Hematopoietic multipotent progenitor cell treated with erythropoietin and hydrocortisone succinate and interleukin-3 and kit ligand, for 6 days (in vitro differentiated cells): ENCODE measurements at places on chromosomes 16 and 17.
A peak's percentile ranks its signal among the peaks of the same experiment; 100 is the strongest.

- DNase-seq: peak; percentile 92
Measured at GRCh38 chr17:8221663-8222379, 11.4 kb upstream of the AURKB start.

DNA sequence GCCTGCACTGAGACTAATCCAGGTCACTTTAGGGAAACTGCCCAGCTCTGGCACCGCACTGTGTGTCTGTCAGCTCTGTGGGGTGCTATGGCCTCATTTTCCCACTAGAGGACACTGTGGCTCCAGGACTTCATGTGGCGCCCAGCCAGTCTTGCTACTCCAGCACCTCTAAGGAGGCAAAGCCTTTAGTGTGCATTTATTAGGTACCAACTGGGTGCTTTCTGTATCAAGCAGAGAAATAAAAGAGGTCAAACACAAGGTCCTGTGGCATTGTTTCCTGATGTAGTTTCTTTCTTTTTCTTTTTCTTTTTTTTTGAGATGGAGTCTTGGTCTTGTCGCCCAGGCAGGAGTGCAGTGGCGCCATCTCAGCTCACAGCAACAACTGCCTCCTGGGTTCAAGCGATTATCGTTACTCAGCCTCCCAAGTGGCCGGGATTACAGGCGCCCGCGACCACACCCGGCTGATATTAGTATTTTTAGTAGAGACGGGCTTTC lies 12.5 kb upstream of the RHBDL3 start:
- peak; percentile 93 for DNase-seq

GRCh38 chr16:53092284-53092683 lies 37.5 kb downstream of the CHD9 start:
- DNase-seq: no peak

DNA sequence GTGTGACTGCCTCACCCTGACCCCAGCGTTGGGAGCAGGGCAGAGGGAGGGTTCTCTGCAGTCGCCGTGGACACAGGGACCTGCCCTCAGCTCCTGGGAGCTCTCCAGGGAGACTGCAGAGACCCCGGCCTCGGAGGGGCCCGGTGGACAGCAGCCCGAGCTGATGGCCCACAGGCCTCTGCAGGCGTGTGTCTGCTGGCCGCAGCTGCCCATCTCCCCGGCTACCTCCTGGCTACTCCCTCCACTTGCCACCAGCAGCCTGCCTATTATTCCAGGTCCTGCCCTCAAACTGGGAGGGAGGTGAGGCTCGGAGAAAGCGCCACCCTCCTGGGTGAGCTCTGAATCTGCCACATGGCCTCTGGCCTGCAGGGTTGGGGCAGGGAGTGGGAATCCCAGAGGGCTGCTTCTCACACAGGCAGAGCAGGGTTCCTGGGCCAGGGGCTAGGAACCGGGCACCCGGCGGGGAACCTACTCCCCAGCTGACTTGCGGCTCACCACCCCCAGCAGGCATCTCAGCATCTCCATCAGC lies 7.2 kb downstream of the SLC16A5 start:
- DNase-seq: no peak

- DNase-seq: no peak
Measured at GRCh38 chr17:55580596-55581133, 69.4 kb upstream of the SMIM36 start.

- no peak for DNase-seq
Measured at GRCh38 chr17:29857823-29858222, 72.2 kb downstream of the SSH2 start.

DNA sequence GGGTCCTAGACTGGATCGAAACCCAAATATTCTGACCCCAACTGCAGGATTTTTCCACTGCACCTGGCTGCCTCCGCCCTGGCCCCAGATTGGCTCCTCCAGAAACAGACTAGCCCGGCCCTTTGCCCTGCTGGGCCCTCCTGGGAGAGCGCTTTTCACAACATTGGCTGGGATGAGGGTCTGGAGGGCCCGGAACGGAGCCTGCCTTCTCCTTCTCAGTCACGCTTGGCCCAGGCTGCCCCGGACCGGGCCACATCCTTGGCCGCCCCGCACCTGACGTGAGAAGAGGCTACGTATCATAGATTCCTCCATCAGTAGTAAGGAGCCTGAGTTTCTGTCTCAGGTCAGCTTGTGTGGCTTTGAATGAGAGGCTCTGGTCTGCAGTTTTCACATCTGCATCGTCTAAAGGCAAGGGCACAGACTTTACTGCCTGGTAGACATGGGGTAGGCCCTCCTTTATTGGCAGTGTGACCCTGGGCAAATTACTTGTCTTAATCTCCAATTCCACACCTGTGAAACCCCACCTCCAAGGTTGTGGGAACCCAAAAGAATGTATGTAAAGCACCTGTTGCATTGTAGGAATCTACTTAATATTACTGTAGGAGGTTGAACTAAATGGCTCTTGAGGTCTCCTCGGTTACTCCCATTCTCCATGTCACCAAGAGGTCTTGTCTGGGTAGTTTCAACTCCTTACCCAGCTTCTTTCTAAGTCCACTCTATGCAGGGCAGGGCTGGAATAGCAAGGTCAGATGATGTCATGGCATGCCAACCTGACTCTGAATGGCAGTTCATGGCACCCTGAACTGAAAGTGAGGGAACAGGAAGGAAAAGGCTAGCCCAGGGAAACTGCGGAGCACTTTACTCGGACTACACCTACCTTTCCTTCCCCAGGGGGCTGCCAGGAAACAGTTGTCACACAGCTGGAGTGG lies 661 bp downstream of the LRRC3C start:
- peak; percentile 31 for DNase-seq

DNA sequence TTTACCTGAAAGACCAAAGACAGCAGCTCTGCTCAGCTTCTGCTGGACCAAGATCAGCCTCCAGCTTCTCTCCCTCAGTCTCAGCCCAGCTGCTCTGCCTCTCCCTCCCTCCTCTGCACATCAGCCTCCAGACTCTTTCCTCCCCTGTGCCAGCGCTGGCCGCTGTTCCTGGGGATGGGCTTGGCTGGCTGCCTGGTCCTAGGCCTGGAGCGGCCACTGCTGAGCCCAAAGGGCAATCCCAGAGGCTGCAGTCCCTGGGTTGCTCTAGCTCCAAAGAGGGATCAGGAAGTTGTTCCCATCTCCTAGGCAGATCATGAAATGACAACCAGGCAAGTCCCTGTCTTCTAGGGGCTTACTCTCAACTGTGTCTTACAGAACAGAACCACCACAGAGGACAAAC lies 31.3 kb downstream of the DCUN1D3 start:
- no peak for DNase-seq

DNA sequence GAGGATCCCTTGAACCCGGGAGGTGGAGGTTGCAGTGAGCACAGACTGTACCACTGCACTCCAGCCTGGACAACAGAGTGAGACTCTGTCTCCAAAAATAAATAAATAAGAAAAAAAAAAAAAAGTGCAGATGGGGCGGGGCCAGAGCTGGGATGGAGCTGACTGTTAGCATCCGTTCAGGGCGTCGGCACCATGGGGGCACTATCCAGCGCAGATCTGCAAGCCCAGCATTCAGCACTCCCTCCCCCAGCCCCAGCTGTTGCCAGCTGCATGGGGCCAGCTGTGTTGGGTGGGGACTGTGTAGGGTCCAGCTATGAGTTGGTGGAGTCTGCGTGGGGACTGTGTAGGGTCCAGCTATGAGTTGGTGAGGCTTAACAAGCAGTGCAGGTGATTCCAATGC lies 13.3 kb downstream of the GPRC5C start:
- no peak for DNase-seq

GRCh38 chr16:11140466-11140865 lies 115.5 kb downstream of the SOCS1 start:
- no peak for DNase-seq

DNA sequence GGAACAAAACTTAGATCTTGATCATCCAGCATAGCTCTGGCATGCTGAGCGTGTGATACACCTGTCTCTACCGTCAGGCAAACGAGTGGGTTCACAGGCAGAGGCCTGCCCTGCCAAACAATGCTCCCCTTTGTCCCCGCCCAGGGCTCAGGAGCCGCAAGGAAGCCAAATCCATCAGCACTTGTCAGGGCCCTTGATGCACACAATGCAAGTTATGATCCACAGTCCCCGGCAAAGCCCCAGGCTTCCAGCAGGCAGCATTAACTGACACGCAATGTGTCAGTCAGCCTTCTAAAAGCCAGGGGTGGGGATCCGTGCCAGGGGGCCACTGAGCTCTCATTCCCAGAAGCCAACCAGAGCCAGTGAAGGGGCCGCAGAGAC lies 460.9 kb downstream of the SLC39A11 start:
- DNase-seq: no peak

- no peak for DNase-seq
Measured at GRCh38 chr16:9235867-9236266, 144.4 kb downstream of the HAPSTR1 start.

GRCh38 chr16:22788193-22788530 lies 25.8 kb upstream of the HS3ST2 start:
- no peak for DNase-seq

- DNase-seq: no peak
Measured at GRCh38 chr16:78768718-78769117, 669.3 kb downstream of the WWOX start.

DNA sequence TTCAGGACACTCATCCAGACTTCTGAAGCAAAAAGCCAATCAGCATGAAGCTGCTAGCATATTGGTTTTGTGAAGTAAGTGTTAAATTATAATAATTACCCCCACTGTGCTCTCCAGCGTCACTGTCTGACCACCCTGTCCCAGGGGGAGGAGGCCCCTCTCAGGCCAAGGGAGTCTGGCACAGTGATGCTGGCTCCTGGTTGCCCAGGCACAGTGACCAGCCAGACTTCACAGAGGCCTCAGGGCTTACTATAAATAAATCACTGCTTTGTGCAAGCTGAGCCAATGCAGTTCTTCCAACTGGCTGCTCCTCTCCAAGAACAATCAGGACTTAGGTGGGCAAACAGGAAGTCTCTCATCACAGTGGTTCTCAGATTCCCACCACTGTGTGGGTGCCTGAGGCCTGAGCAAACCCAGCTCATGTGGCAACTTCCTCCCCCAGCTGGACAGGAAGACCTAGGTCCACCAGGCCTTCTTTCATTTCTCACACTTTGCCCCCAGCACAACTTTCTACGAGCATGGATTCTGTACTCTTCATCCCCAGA lies 1.7 kb upstream of the DBNDD1 start:
- DNase-seq: no peak

DNA sequence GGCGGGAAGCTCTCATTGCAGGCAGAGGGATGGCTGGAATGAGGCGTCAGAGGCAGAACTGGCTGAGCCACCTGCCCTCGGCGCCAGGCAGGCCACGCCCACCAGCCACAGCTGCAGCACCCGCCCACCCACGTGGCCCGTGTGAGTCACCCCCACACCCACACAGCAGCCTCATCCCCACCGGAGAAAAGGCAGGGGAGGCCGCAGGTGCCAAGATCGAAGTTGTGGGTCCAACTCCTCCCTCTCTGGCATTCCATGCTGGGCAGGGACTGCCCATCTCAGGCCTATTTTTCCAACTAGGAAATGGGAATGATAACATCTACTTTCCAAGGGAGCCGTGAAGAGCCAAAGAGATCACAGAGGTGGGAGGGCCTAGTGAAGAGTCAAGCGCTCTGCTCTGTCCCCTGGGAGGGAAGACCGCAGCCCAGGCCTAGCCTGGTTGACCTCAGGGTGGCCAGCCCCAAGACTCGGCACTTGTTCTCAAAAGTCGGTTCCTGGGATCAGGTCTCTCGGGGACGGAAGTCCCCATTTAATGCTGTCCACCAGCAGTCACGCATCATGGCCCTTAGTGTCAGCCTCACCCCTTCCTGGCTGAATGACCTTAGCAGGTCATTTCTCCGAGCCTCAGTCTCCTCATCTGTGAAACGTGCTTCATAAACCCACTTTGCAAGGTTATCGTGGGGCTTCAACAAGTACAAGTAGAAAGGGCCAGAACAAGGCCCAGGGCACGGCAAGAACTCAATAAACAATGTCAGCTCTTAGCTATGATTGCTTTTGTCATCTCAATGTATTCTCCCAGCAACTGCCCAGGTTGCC lies at the start of gene TRPV3:
TSS of gene TRPV3 (minus strand) at position 45 of the 816 bp plus-strand sequence. CDS start 2,962 bp downstream, outside the sequence.
- peak; percentile 38 for DNase-seq

GRCh38 chr16:81779536-81780320 lies 637 bp downstream of the PLCG2 start:
- peak; percentile 50 for DNase-seq

GRCh38 chr17:79011451-79012147 lies 2.0 kb upstream of the CANT1 start:
- no peak for DNase-seq

DNA sequence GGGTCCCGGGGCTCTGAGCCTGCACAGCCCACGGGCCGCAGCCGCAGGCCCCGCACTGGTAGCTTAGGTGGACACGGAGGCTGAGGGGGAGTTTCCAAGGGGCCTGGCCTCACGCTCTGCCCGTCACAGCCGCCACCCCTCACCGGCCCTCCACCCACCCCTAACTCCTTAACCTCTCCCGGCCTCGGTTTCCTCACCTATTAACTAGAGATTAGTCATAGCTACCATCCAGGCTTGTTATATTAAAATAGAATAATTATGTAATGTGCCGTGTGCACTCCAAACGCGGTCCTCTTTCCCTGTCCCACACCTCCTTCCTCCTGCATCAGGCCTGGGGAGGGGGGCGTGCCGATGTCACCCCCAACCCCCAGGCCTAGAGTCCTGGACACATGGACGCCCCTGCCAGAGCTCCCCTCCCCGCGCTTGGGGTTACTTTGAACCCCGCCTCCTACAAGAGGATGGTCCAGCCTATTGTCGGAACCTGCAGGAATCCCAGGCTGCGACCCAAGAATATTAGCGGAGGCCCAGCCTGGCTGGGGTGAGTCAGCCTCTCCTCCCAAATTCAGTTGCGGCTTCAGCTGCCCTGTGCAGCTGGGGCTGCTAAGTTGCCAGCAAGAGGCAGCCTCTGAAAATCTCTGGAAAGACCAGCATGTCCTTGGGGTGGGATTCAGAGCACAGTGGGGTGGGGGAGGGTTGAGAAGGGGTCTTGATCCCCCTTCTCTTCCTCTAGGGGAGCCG lies 17.3 kb downstream of the SOCS3 start:
- DNase-seq: no peak

- no peak for DNase-seq
Measured at GRCh38 chr17:83101805-83102480, 22.5 kb downstream of the METRNL start.

DNA sequence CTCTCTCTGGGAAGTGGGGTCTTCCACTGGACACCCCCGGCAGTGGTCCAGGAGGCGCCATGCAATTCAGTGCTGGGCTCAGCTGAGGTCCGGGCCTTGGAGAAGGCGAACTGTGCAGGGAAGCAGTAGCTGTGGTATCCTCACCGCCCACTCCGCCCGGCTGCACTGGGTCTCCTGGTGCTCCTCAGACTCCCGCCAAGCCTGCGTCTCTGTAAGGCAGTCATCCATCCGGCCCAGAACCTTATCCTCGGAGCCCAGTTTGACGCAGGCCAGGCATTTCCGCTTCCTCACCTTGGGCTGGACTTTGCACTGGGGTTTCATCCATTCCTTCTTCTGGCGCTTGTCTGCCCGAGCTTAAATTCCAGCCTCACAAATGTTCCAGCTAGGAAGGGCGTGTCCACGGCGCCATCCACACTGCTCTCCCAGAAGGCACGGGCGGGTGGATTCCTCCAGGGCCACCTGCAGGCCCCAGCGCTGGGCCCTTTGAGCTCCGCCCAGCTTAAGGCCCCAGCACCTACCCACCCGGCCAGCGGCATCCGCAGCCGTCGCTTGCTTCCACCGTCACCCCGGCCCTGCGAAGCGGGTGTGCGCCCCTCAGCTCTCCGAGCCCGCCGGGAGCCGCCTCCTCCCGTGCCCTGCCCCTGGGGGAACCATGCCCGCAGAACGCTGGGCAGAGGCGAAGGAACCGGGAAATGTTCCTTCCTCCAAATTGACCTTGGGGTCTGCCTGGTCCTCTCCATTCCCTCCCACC lies 1884.8 kb downstream of the TP53TG3F start:
- DNase-seq: no peak

GRCh38 chr16:88321635-88322499 lies 60.9 kb upstream of the ZNF469 start:
- DNase-seq: no peak

- no peak for DNase-seq
Measured at GRCh38 chr17:19309701-19310100, 52.8 kb downstream of the B9D1 start.
